AG08396 (cell line): ENCODE measurements at places on chromosomes 3 and 15.

- DNase-seq: no peak
Measured at GRCh38 chr3:106068795-106069194, 200.0 kb upstream of the CBLB start.

DNA sequence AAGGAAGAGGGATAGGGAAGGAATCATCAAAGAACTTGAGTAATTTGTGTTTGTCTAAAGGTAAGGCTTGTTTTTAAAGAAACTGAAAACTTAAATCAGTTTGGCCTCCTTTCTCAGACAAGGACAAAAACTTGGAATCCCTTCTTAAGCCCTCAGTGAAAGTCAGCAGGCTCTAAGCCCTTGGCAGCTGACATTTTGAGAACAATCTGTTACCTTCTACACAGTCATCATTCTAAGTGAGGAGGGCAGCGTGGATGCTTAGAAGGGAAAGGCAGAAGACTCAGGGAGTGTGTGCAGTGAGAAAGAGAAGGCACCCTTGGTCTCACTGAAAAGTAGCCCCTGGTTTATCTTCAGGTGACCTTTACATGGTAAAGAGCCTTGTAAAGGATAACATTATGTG lies 10.8 kb downstream of the HSPBAP1 start:
- DNase-seq: no peak

- DNase-seq: no peak
Measured at GRCh38 chr3:38541806-38542205, 45.7 kb downstream of the EXOG start.

- DNase-seq: no peak
Measured at GRCh38 chr3:54193093-54193492, 70.7 kb downstream of the CACNA2D3 start.

- no peak for DNase-seq
Measured at GRCh38 chr3:151398895-151399294, 14.3 kb upstream of the P2RY12 start.

DNA sequence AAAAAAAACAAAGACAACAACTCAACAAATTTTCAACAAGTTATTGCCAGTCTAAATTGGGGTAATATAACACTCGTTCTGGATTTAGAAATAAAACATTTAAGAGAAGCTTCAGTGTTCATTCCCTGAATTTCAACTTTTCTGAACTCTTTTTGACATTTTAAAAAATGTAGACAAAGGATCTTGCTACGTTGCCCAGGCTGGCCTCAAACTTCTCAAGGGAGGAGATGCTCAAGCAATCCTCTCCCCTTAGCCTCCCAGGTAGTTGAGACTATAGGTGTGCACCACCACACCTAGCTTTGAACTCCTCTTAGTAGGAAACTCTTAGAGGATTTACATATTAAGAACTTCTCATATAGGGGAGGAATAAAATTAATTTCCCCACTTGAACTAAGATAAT lies 91.9 kb downstream of the AKAP13 start:
- no peak for DNase-seq

- no peak for DNase-seq
Measured at GRCh38 chr15:85954586-85954985, 125.1 kb upstream of the AGBL1 start.

- DNase-seq: no peak
Measured at GRCh38 chr3:100087198-100087597, 27.1 kb downstream of the FILIP1L start.

DNA sequence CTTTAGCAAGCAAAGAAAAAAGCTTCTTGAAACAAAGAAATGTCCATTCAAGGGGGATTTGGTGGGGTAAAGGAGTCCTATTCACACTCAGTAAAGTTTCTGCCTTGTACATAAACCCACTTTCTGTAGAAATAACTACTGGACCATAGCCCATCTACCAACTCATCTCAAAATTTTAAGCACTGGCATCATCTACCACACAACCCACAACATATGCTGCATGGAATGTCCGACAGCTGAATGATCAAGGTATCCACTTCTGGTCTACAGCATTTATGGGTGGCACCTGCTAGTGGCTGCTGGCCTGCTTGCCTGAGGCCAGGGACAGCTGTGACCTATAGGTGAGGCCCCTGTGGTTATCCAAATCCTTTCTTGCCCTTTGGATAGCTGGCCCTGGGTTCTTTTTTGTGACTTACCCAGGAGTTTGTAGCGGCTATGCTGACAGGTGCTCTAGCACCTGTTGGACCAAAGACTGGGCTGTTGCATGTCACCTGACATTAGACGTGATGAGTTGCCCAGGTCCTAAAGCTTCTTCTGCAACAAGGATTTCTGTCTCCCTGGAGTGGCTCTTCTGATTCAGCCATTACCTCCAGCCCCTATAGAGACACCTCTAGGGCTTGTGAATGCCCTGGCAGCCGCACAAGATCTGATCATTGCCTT lies 19.2 kb upstream of the MEF2A start:
- DNase-seq: no peak

GRCh38 chr3:129119365-129120100 lies 2.1 kb downstream of the RAB43 start:
- DNase-seq: no peak

DNA sequence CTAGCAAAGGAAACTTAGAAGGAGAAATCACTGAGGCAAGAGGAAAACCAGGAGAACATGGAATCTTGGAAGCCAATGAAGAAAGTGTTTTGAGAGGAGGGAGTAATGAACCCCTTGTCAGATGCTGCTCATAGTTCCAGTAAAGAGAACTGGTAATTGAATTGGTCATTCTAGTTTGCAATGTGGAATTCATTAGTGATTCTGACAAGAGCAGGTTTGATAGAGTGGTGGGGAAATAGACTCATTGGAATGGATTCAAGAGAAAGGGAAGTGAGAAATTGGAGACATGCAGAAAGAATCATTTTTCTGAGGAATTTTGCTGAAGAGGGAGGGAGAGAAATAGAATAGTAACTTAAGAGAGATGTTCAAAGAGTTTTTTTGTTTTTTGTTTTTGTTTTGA lies 21.0 kb downstream of the GLCE start:
- no peak for DNase-seq
